Natural killer cell treated with Interleukin-12 subunit alpha and Interleukin-12 subunit beta and Interleukin-15 and Interleukin-18, amount 100 ng/mL, for 72 hours (primary cell): ENCODE measurements at places on chromosomes 7 and 10. TPM values are rescaled to one million over a fixed set of nuclear protein-coding genes. Genes with fewer than 3 reads are reported as not detected.

DNA sequence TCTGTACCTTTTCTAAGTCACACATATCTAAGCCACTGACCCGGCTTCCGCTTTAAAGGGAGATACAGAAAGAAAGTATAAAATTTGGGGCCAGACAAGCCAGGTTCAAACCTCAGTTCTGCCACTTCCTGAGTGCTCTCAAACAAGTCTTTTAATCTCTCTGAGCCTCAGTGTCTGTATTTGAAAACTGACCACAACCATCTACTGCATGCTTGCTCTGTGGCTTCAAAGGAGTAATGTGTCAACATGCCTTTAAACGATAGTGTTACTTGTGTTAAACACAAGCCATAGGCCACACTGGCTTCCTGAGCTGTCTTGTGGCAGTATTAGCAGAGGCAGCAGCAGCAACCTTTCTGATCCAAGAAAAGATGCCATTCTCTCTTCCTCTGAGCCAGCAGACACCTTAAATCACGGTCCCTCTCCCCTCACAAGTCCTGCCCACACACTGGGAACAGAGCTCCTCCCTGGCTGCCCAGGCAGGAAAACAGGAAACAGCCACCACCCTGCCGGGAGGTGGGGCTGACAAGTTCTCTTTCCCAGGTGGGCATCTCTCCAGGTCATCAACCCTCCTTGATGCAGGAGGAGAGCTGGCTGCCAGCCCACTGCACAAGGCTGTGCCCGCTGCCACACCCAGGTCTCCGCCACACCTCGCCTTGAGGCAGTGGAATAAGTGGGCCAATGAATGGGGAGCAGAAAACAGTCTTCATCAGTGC lies 10.7 kb downstream of the HIP1 start:
- DNase-seq = peak; percentile 82

GRCh38 chr10:76089556-76090180 lies 658.2 kb downstream of the LRMDA start:
- DNase-seq = no peak

- DNase-seq = no peak
Observed at GRCh38 chr10:44382131-44382858, 2.6 kb downstream of the CXCL12 start.

DNA sequence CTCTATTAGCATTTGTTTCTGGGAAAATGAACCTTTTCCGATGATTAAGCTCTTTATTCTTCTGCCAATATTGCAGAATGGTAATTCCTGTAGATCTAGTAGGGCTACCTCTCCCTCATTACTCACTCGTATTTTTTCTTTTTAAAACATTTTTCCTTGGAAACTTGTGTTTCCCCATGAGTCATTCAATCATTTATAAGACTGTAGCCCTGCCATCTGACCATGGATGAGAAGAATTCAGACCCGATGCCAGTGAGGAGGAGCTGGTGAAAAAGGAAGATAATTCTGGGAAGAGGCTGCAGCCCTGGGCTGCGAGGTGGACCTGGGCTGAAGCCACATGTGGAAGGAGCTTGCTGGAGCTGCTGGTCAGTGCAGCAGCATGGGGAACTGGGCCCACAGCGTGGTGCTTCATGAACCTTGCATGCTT lies 242.8 kb downstream of the KLF6 start:
- DNase-seq = no peak

- DNase-seq = no peak
Observed at GRCh38 chr10:61732629-61733278, 70.0 kb downstream of the CABCOCO1 start.

DNA sequence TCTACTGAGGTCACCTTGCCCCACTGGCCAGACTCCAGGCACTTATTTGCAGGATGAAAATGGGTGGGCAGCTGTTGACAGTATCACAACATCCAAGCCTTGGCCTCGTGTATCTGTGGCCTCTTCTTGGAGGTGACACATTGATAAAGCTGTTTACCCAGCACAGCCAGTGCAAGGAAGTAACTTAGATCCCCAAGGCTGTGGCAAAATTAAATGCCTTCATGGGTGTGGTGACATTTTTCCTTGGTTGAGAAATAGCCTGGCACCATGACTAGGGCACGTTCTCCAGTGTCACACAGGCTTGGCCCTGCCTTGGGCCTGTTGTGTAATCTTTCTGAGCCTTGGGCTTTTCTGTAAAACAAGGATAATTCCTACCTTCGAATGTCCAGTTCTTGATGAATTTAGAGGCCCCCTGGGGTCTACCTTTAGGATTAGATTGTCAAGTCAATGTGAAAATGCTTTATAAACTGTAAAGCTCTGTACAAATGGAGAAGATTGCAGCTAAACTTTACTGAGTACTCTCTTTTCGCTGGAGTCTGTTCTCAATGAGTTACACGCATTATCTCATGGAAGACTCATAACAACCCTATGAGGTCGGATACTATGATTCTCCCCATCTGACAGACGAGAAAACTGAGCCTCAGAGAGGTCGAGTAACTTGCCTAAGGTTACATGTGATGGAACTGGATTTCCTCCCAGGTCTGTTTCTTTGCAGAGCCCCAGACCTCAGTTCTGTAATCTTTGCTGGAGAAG lies 46.7 kb upstream of the LOXL4 start:
- no peak for DNase-seq

DNA sequence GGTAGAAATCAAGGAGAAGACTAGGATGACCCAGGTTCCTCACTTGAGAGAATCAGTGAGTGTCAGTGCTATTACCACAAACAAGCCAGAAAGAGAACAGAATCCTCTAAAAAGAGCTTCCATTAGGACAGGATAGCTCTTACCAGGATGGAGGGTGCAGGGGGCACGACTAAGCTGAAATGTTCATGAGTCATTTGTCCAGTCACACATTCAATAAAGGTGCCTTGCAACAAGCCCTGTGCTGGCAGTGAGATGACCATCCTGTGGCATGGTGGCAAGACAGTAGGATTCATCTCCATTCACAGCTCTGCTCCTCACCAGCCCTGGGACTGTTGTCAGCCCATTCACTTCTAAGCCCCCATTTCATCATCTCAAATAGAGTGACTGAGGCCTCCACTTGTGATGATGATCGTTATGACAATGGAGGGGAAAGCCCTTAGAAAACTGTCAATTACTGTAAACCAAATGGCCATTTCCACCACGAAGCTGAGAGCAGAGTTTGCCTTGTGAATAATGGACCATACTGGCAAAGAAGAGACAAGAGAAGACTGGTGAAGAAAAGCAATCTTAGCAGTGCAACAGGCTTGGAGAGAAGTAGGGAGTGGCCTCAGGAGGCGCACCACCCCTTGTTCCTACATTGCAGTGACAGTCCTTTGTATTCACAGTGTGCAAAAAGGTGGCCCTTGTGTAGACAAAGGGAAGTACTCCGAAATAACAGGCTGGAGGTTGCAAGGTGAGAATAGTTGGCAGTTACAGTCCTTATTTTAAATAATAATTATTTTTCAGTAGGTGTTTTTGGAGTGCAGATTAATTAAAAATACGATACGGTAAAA lies 9.0 kb upstream of the WIPF3 start:
- no peak for DNase-seq

- no peak for DNase-seq
Observed at GRCh38 chr10:114772496-114773196, 48.9 kb upstream of the FHIP2A start.

Gene DDX56
- total RNA-seq = 99.7 TPM

Gene NOS3
- total RNA-seq = 8.0 TPM

Gene FZD8
- 0.64 TPM for total RNA-seq

Gene DENND2A
- not detected for total RNA-seq

Gene BAIAP2L1
- total RNA-seq = 1.1 TPM

Gene DKK1
- not detected for total RNA-seq

Gene CTAGE6
- total RNA-seq = 1.6 TPM

Gene PTN
- not detected for total RNA-seq

Gene PNLIPRP2
- total RNA-seq = not detected
